ENCODE measurements at places on chromosomes 5 and 9.

DNA sequence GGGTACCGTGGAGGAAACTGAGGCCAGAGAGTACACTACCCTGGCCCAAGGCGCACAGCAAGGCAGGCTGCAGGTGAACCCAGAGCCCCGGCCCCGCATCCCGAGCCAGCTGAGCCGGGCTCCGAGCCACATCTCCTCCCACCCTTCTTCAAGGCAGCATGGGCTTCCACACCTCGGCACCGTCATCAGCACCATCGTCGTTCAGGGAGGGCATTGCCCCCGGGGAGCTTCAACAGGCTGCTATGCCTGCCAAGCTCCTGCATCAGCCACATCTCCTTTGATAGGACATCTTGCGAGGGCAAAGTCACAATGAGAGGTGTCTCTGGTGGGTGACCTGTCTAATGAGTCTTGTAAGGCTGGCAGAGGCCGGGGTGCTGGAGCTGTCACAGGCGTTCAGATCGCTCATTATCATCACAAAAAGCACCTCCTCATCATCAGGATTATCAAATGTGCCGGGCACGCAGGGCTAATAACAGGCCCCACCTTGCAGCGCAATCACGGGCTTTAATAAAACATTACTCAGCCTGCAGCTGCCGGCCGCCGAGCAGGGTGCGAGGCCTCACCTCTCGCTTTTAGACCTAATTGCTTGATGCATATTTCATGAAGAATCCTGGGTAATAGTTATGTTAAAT lies 20.0 kb upstream of the SLC25A51 start:
- no peak for DNase-seq

- no peak for DNase-seq
Observed at GRCh38 chr9:77587042-77587441, 61.1 kb downstream of the GNA14 start.

- no peak for DNase-seq
Observed at GRCh38 chr9:75372499-75373268, 284.4 kb downstream of the OSTF1 start.

GRCh38 chr9:27572061-27572460 lies 1.2 kb downstream of the C9orf72 start:
- no peak for DNase-seq

- no peak for DNase-seq
Observed at GRCh38 chr5:34460496-34460895, 195.6 kb upstream of the RAI14 start.

- no peak for DNase-seq
Observed at GRCh38 chr5:154878642-154879335, 20.4 kb downstream of the CNOT8 start.

GRCh38 chr5:150255659-150256409 lies 33.7 kb downstream of the CAMK2A start:
- no peak for DNase-seq

DNA sequence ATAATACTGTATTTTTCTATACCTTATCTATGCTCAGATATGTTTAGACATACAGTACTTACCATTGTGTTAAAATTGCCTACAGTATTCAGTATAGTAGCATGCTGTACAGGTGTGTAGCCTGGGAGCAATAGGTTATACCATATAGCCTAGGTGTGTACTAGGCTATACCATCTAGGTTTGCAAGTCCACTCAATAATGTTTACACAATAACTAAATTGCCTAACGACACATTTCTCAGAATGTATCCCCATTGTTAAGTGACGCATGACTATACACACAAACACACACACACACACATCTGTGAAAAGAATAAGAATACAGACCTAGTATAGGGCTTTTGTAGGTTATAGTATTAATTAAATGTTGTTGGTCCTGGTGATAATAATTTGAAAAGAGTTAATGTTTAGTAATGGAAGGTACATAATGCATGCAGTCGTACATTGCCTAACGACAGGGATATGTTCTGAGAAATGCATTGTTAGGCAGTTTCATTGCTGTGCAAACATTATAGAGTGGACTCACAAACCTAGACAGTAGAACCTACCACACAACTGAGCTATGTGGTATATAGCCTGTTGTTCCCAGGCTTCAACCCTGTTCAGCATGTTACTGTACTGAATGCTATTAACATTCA lies 13.6 kb downstream of the TDRD7 start:
- DNase-seq, result no peak

GRCh38 chr5:84274585-84275468 lies 109.9 kb downstream of the EDIL3 start:
- DNase-seq, result no peak

GRCh38 chr9:22170990-22171670 lies 162.0 kb upstream of the CDKN2B start:
- DNase-seq, result no peak

GRCh38 chr5:65805089-65805488 lies 83.1 kb downstream of the NLN start:
- DNase-seq, result no peak

DNA sequence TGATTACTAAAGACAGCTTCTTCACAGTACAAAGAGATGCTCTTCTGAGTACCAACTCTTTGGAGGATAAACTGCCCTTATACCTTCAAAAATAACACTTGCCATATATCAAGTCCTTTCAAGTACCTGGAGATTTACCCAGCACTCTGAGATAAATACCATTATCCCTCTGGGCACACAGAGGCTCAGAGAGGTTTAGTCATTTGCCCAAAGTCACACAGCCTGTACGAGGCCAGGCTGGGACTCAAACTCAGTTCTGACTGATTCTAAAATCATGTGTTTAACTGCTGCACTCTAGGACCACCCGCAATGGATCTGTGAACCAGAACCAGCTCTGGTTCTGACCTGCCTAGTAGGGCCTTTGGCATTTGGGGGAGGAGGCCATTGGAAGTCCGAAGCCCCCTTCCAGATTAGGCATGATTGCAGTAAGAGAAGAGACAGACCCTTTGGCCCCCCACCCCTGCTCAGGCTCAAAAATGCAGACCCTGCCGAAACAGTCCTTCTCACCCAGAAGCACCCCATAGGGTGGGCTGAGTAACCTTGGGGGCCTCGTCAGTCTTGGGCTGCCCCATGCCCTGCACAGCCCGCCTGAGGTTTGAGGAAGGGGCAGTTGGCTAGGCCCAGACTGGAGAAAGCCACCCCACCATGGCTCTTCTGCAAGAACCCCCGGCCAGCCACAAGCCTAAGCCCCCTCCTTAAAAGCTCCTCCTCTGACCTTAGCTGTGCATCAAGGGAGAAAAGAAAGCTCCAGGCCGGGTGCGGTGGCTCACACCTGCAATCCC lies 32.8 kb upstream of the IL17B start:
- DNase-seq, result no peak

DNA sequence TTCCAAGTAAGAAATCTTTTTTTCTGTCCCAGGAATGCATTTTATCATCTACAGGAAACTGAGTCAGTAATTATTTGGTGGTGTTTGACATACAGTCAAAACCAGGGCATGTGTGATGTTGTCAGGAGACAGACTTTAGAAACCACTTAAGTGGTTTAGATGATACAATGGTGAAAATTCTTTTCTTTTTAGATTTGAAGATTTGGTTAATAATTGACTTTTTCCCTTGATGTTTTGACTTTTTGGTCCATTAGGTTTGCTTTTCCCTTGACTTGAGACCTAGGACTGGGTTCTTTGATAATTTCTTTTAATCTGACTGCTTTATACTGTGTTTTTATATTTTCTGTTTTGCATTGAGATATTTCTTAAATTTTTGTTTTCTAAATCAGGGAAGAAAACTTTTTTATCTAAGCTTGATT lies 85.2 kb downstream of the RASGRF2 start:
- no peak for DNase-seq

GRCh38 chr5:10333154-10334006 lies 20.1 kb upstream of the MARCHF6 start:
- no peak for DNase-seq

DNA sequence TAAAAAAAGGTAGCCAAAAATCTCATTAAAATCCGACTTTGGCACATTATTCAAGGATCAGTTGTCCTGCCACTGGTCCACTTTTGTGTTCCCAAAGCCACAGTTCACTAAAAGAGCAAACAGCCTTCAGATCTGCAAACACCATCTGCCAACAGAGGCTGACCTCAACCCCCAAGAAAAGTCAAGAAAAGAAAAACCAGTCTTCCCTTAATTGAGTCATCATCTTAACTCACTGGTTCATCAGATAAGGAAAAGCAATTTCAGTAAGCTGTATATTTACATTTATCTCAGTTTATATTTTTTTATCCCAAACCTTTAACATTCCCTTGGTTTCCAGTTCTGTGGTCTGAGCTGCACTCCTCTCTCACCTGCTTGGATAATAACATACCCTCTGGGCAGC lies 21.2 kb downstream of the RASEF start:
- DNase-seq, result no peak

- DNase-seq, result no peak
Observed at GRCh38 chr9:123715258-123715657, 214.7 kb downstream of the DENND1A start.

DNA sequence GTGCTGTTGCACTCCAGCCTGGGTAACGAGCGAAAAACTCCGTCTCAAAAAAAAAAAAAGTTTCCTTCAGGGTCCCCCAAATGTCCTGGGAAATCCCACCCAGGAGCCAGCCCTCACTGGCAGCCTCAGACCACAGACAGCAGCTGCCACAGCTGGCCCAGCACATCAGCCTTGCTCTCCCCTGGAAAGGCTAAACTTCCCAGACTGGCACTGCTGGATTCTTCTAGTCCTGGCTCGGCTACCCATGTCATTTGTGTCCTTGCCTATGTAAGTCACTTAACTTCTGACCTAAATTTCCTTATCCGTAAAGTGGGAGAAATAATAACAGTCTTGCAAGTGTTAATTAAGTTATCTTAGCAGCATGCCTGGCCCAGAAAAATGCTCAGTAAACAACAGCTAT lies 8.6 kb upstream of the PRRC2B start:
- no peak for DNase-seq

DNA sequence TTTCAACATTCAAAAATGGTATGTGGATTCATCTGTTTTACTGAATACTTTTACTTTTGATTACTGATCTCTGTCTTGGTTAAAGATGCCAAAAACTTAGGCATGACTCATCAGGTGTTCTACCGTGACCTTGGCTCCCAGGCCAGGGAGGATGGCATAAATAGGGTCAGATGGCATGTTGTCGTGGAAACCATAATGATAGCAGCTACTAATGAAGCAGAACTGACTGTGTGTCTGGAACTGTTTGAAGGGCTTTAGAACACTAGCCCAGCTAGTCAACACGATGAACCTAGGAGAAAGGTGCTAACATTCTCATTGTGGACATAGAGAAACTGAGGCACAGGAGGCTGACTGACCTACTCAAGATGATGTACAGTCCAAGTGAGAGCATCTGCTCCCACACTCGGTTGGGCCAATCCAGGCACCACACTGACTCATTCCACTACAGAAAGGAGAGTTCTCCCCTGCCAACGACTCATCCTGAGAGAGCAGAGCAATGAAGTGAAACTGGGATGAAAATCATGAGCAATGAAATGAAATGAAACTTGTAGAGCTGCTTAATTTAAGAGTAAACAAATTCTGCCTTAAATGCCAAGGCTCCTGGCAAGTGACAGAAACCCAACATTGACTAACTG lies 116.0 kb downstream of the TENT4A start:
- no peak for DNase-seq

- DNase-seq, result no peak
Observed at GRCh38 chr9:114121227-114122135, 22.4 kb upstream of the KIF12 start.

Data from SW 1271 (cell line).